ENCODE measurements at places on chromosomes 6 and 20.

GRCh38 chr6:149823013-149823412 lies 41.1 kb downstream of the LRP11 start:
- no peak for DNase-seq

- no peak for DNase-seq
Measured at GRCh38 chr6:89313006-89313405, 2.1 kb downstream of the GABRR2 start.

DNA sequence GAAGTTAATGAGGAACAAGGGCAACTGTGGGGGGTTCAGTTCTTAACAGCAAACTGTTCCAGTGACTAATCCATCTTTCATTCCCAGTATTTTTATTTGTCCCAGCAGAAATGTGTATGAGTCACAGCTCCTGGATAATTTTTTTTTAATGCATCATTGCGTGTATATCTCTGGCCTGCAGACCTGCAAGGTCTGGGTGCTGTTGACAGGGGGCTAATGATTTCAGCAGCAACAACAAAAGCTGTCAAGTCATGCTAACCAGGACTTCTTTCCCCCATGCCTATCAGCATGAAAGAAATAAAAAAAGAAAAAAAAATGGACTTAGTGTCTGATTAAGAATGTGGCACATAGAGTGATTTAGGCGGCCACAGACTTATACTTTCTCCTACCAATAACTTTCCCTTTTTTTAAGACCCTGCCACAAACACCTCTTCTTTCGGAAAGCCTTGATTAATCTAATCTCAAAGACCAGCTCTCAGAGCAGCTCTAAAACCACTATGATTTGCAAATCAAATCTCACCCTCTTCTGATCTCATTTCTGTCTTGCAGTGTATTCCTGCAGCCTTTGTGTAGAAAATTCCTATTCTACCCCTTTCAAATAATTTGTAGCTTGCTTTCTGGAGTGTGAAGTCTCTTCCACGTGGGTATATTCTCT lies 14.2 kb upstream of the PREX1 start:
- DNase-seq = no peak

GRCh38 chr6:129491436-129491835 lies 218.5 kb downstream of the ARHGAP18 start:
- DNase-seq = no peak

DNA sequence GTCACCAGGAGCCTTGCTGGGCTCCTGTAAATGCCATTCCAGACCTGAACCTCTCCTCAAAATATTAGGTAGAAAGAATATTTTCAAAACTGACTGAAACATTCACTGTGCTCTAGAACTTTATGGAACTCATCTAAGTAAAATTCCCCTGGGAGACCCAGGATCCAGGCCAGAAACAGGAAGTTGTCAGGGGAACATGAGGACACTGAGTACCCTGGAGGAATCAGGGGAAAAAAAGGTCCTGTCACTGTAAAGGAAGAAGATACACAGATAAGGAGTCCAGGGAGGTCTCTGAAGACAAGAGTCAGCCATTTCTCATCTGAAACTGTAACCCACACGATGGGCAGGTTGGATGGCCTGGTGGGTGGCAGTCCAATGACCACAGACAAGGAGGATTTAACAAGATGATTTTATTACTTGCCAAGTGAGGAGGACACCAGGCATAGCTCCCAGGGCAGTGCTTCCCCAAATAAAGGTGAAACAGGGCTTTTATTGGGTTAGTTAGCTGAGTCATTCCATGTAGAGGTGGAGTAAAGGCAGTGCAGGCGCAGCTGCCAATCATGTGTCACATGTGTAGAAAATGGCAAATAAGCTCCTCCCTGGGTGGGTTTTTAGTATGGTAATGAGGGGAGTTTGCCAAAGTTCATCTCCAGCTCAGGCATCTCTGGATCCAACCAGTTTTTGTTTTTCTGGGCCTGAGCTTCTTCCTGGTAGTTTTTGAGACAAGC lies 138.5 kb downstream of the RCAN2 start:
- no peak for DNase-seq

DNA sequence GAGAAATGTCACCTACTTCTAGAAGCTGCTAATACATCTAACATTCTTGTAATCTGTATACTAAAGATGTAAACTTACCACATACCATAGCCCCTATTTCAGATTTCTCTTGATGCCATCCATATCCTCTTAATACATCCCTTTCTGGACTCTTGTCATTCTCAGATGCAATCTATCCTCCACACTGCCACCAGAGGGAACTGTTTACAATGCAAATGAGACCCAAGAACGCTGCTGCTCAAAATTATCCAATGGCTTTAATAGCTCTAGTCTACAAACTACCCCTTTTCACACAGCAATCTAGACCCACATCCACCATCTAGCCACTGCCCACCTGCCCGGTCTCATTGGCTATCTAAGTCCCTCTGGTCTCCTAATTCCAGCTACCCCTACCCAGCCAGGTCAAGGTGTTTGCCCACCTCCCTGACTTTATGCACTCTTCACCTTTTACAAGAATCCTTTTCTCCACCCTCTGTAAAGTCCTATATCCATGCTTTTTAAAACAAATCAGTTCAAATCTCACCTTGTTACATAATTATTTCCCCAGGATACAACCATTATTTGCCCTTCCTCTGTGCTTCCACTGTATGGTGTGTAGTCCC lies 14.8 kb downstream of the FAXC start:
- DNase-seq = no peak

DNA sequence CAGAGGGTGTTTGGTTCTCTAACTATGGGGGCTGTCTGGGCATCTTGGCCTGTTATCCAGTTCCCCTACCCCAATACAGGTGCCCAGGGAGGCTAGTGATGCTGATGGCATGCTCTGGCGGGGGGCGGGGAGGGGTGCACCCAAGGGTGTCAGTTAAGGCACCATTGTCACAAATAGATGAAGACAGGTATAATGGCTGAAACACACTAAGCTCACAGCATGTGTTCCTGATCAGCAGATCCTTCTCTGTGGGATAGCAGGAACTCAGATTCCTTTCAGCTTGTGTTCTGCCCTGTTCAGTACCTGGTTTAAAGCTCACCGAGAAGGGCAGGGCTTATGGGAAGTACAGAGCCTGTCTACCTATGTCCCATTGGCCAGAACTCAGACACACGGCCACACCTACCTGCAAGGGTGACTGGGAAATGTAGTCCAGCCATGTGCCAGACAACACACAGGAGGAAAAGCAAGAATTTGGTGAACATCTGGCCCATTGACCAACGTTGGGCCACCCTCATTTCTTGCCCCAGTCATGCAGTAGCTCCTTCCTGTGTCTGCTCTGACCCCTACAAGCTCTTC lies 3.4 kb upstream of the RSPO4 start:
- DNase-seq = no peak

DNA sequence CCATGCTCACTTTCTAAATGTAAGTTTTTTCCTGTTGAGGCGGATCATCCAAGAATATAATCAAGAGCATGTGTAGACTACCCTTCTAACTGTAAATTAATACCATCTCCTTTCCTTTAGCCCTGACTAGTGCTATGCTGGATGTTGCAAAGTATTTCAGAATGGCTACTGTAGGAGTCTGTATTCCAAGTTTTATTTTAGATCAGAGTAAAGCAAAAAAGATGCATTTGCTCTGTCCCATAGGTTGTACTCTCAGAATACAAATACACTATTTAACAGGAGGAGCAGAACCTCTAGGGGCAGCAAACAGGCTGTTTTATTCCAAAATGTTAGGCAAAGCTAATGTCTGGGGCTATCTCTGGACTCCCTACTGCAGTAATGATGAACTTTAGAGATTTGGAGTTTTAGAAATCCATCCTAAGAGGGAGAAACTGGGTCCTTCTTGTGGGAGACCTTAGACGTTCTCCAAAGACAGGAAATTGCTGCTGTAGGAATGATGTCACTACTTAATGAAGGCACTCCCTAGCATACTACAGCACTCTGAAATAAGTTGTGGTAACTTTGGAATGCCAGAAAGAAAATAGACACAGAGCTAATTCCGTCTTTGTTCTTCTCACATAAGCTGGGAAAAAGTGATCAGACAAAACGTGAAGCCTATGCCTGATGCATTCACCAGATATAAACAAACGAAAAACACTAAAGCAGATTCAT lies 392.4 kb upstream of the HS3ST5 start:
- no peak for DNase-seq

GRCh38 chr6:112330071-112330878 lies 16.9 kb upstream of the RFPL4B start:
- no peak for DNase-seq

GRCh38 chr6:125231133-125231532 lies 70.6 kb downstream of the HDDC2 start:
- DNase-seq = no peak

DNA sequence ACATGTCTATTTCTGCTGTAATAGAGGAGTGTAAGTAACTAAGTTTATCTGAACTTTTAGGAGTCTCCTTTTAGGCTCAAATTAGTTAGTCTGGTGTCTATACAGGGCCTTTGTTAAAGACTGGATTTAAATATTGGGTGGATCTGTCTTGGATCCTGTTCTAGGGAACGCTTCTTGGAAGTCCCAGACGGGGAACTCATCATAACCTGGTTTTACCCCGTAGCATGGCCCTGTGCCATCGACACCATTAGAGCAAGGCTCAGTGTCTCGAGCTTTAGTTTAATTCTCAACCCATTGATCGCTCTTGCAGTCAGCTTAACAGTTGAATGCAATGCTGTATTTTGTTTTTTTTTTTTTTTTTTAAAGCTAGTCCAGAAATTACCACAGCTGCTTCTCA lies 89.9 kb downstream of the CARMIL1 start:
- no peak for DNase-seq

DNA sequence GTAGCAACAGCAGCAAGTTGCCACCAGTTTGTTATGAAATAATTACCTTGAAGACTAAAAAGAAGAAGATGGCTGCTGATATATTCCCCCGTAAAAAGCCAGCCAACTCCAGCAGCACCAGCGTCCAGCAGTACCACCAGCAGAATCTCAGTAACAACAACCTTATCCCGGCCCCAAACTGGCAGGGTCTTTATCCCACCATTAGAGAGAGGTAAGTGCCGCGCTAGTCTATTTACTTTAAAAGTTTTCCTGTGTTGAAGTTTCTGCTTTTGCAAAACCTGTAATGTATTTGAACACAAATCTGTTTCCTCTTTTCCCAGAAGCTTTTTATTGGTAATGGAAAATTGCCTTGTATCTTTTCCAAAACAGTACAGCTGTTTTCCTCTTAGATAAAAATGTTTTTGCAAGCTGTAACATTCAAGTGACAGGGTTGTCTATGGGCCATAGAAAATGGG lies 725 bp downstream of the BTBD3 start:
- no peak for DNase-seq

GRCh38 chr20:31602779-31603441 lies 2.2 kb upstream of the ID1 start:
- DNase-seq = no peak

GRCh38 chr6:131532580-131533039 lies 40.4 kb upstream of the ARG1 start:
- DNase-seq = no peak

DNA sequence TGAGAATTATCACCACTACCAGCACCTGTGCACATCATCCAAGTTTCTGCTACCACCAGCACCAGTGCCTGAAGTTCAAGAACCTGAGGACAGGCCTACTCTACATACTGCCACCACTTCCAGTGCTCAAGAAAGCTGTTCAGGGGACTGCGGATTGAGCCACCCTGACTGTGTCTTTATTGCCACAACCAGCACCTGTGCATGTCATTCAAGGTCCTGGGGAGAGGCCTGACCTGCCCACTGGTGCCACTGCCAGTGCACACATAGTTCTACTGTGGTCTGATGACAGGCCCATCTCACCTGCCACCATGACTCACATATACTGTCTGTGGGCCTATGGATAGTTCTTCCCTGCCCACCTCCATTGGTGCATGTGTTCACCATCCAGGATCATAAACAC lies 559.4 kb downstream of the COL12A1 start:
- DNase-seq = no peak

GRCh38 chr20:52313341-52313963 lies 121.9 kb upstream of the ZFP64 start:
- no peak for DNase-seq

DNA sequence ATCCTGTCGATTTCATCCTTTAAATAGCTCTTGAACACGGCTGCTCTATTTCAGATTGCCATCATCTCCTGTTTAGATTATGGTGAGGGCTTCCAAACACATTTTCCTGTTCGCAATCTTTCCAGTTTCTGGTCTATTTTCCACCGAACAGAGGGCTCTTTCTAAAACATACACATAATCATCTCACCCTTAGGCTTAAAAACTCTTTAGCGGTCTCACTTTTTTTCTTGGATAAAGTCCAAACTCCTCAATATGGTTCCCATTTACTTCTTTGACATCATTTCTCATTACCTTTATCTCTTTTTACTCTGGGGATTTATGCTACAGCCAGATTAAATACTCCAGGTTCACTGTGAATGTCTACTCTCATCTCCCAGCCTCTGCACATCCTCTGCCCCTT lies 103.4 kb upstream of the STMND1 start:
- no peak for DNase-seq

- no peak for DNase-seq
Measured at GRCh38 chr20:62711703-62712101, 3.1 kb downstream of the NTSR1 start.

- DNase-seq = no peak
Measured at GRCh38 chr20:16314748-16315159, 258.5 kb downstream of the KIF16B start.

DNA sequence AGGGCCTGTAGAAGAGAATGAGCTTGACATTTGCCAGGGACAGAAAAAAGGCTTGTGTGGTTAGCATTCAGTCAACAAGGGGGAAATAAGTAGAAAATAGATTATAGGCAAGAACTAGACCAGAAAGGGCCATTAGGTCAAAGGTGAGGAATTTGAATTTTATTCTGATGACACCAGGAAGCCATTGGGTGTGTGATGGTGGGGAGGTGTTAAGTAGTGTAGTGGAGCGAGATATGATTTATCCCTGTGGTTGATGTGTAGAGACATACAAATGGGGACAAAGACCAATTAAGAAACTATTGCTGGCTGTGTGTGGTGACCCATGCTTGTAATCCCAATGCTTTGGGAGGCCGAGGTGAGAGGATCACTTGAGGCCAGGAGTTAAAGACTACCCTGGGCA lies 11.0 kb downstream of the DSTN start:
- DNase-seq = no peak

DNA sequence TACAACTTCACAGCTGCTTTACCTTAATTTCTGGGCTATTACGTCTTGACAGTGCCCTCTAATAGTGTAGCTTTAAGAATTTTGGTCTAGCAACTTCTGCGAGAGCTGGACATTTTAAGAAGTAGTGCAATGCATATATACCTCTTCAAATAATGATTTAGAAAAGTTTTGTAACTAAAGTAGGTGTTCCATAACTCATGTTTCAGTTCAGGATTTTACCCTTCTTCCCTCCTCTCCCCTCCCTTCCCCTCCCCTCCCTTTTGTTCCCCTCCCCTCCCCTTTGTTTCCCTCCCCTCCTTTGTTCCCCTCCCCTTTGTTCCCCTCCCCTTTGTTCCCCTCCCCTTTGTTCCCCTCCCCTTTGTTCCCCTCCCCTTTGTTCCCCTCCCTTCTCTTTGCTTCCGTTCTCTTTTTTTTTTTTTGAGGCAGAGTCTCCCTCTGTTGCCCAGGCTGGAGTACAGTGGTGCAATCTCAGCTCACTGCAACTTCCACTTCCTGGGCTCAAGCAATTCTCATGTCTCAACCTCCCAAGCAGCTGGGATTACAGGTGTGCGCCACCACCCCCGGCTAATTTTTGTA lies 28.8 kb upstream of the TRAM2 start:
- DNase-seq = no peak

Data from stimulated activated CD4-positive, alpha-beta T cell treated with anti-CD3 and anti-CD28 coated beads, Interleukin-1b, Interleukin-23, amount 100 ng/mL, for 1 hour (primary cell).